ENCODE measurements at places on chromosomes 5 and 9.

- no peak for DNase-seq
Measured at GRCh38 chr9:130693101-130693425, 517 bp upstream of the EXOSC2 start.

- DNase-seq, result no peak
Measured at GRCh38 chr9:136028760-136029470, 66.2 kb downstream of the NACC2 start.

DNA sequence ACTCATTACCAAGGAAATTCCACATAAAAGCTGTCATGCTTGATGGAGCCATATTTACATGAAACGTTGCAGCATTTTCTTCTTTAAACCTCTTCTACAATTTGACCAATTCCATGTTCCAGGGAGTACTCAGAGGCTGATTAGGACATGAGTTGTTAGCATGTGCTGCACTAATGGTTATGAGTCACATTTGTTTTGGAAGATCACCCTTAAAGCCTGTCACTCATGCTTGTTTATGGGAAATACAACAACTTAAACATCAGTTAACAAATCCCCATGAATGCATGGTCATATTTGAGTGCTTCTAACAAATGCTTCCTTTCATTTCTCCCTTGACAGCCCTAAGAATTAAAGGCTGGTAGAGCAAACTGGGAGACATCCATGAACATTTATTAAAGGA is 156.1 kb downstream of the GHR start:
- DNase-seq, result no peak

- DNase-seq, result no peak
Measured at GRCh38 chr9:114721491-114722079, 39.6 kb upstream of the TEX48 start.

DNA sequence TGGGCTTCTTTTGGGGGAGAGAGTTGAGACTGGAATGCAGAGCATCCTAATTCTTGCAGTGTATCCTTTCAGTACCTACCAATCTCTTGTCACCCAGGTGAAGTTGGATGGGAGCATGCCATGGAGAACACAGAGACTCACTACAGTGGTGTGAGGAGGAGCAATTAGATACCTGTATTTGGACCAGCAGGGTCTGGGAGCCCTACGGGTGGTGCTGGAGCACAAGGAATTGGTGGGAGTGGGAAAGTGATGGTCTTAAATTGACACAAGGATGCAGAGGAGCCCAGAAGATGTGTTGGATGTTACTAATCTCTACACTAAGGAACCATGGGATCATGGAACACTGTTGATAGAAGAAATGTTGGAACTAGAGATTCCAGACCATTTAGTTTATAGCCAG is 212.7 kb downstream of the CHSY3 start:
- no peak for DNase-seq

GRCh38 chr9:77598524-77598923 is 49.6 kb downstream of the GNA14 start:
- no peak for DNase-seq

DNA sequence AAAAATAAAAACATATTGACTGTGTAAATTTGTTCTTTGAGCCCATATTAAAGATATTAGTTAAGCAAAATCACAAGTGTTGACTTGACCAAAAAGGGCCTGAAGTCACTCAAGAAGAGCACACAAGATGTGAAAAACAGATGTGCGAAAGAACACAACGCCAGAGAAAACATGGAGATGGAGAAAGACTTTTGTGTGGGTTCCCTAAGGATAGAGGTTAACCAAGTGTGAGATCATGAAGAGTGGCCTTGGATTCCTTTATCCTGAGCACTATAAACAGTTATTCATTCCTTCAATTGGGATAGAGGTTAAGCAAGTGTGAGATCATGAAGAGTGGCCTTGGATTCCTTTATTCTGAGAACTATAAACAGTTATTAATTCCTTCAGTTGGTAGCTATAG is 361.8 kb downstream of the CDH18 start:
- no peak for DNase-seq

All from stimulated activated CD4-positive, alpha-beta T cell treated with anti-CD3 and anti-CD28 coated beads, Interleukin-1b, Interleukin-23, amount 100 ng/mL, for 1 hour (primary cell).